ENCODE measurements at places on chromosomes 5 and 9. TPM values are rescaled to one million over a fixed set of nuclear protein-coding genes. Genes with fewer than 3 reads are reported as not detected.

- DNase-seq = no peak
Measured at GRCh38 chr9:21788752-21789151, 13.7 kb upstream of the MTAP start.

The PTPRD gene
- 9.6 TPM for total RNA-seq

The SHC3 gene
- 0.03 TPM for total RNA-seq

DNA sequence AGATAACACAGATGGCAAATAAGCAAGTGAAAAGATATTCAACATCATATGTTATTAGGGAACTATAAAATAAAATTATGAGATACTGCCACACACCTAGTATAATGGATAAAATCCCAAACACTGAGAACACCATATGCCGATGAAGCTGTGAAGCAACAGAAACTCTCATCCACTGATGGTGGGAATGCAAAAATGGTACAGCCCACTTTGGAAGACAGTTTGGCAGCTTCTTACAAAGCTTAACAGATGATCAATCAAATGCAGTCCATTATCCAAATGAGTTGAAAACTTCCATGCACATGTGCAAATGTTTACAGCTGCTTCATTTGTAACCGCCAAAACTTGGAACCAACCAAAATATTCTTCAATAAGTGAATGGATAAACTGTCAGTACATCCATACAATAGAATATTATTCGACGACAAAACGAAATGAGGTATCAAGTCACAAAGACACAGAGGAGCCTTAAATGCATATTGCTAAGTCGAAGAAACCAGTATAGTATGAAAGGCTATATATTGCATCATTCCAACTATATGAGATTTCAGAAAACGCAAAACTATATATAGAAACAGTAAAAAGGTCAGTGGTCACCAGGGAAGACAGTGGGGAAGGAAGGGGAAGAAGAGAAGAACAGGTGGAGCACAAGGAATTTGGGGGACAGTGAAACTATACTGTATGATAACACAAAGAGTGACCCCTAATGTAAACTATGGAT, 14.9 kb downstream of the PFDN1 start:
- DNase-seq = no peak

DNA sequence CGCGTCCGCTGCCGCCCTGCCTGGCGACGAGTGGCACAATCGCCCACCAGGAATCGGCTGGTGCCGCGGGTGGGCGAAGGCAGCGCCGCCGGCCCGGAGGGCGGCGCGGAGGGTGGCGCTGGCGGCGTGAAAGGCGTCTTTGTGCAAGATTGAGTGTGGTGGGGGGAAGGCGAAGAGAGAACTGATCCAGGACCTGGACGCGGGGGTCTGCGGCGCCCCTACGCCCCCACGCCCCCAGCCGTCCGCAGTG, 4.6 kb upstream of the RGMB start:
- DNase-seq = no peak

The IL3 gene
- total RNA-seq = not detected

DNA sequence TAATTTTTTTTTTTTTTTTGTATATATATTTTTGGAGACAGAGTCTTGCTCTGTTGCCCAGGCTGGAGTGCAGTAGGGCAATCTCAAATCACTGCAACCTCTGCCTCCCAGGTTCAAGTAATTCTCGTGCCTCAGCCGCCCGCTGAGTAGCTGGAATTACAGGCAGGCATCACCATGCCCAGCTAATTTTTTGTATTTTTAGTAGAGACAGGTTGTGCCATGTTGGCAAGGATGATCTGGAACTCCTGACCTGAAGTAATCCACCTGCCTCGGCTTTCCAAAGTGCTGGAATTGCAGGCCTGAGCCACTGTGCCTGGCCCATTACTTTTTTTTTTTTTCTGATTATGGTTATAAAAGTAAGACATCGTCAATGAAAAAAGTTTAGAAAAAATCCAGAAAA, 84.0 kb upstream of the LMNB1 start:
- DNase-seq = no peak

DNA sequence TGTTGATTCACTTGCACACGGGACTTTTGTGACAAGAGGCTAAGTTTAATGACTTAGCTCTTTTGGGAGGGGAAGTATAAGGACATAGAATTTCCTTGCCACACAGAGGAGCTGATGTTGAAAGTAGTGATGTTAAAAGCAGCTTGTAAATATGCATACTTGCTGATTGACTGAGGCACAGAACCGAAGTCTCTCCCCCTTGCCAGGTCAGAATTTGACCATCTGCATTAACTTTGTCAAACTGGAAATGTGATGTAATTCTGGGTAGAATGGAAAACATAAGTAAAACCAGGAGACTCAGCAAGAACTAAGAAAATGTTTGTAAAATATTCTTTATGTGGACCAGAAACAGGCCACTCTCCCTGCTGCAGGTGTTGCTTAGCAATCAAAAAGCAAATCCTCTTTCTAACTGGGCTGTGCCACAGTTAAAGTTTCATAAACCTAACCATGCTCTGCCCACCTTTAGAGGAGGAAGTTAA, 284.2 kb downstream of the NR3C1 start:
- no peak for DNase-seq

DNA sequence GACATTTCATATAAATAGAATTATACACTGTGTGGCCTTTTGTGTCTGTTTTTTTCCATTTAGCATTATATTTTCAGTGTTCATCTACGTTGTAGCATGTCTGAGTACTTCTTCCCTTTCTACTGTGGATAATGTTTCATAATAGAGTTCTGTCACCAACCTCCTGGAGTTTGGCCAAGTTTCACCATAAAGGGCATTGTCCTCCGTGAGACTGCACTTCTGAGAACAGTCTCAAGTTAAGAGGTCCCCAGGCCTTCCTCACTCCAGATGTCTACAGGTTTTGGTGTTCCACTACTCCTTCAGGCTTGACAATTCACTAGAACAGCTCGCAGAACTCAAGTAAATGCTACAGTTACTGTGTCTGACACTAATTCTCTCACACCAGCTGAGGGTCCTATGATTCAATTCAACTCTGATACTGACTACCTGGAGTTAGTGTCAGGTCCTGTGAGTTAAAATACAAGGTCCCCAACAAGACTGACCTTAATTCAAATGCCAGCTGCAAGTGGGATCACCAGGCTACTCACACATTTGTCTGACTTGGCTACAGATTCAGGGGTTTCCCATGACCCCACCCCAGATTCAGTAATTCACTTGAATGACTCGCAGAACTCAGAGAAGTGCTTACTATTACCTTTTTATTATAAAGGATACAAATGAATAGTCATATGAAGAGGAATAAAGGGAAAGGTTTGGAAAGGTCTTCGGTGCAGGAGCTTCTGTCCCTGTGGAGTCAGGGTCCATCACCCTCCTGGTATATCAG, 31.1 kb downstream of the SLC35A4 start:
- DNase-seq = no peak

GRCh38 chr9:35703906-35704672, 14.4 kb upstream of the TPM2 start:
- no peak for DNase-seq

DNA sequence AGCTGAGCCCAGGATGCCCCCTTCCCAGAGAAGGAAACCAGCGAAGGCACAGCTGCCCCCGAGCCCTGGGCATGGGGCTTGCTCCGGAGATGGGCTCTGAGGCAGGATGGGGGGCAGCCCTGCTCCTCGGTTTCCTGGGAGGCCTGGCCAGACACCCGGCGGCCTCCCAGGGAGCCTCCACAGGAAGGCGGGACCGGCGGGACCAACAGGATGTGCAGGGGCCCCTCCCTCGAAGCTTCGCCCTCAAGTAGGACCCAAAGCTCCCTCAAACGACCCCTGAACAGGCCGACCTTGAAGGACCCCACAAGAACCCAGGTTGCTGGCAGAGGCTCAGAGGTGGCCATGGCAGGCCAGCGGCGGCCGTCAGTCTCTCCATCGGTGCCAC, 11.7 kb downstream of the EXD3 start:
- peak; percentile 54 for DNase-seq

GRCh38 chr9:133008824-133009223, 22.0 kb upstream of the GTF3C5 start:
- no peak for DNase-seq

The RNF38 gene
- 8.0 TPM for total RNA-seq

DNA sequence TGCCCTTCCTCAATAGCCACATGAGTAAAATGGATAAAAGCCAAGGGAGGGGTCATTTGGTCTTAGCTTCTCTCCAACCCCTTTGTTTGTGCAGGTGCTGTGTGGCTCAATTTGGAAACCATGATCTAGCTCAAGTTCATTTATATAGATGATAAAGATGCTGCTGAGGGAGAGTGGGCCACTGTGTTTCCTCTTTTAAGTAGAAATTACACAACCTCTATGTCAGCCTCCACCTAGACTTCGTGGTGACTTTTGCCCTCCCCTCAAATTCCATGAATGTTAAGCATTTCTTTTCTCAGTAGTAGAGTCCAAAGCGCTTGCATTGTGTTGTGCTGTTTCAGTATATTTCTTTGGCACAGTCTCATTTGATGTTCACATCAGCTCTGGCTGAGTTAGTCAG, 241.4 kb downstream of the ARHGAP26 start:
- peak; percentile 47 for DNase-seq

DNA sequence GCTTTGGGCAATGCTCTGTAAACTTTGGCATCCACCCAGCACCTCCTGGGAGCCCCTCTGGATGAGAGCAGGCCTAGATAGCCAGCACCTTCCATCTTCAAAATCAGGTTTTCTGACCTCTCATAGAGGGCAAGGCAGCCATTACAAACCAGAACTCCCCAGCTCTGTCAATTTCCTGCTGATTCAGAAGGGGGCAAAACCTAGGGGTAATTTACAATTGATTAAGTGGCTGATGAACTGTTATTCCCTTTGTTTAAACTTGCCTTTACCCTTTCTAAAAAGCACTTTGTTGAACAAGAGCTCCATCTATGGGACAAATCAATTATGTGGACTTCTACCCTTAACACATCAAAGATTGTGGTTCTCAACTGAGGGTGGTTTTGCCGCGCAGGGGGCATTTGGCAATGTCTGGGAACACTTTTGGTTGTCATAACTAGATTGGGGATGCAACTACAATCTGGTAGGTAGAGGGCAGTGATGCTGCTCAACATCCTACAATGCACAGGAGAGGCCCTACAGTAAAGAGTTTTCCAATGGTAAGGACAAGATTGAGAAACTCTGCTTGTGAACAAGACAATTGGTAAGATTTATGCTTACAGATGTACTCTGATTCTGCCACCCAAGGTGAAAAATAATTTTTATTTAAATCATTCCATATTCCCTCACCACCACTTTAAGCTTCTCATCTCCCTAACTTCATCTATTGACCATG, 184.1 kb downstream of the MARCHF11 start:
- DNase-seq = peak; percentile 65

GRCh38 chr5:135433681-135434426, 13.3 kb downstream of the DCANP1 start:
- DNase-seq = no peak

The FBXL17 gene
- total RNA-seq = 6.6 TPM

DNA sequence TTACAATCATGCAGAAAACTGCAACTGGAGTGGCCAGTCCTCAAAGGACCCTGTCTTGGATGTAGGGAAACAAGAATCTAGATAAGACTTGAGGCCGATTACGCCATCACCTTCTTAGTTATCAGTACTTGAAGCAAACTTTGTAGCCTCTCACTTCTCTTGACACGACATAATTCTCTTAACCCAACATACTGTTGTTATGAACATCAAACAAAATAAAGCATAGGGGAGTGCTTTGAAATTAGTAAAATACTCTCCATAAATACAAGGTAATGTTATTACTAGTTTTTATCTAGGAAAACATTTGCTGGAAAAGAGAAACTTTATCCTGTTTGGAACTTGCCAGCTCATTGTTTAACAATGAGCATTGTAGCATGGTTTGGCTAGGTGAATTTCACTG, 574.9 kb upstream of the DMAC1 start:
- no peak for DNase-seq

- no peak for DNase-seq
Measured at GRCh38 chr9:16418721-16419120, 451.7 kb downstream of the BNC2 start.

The MAST4 gene
- 7.6 TPM for total RNA-seq

The RAD50 gene
- 12.1 TPM for total RNA-seq

DNA sequence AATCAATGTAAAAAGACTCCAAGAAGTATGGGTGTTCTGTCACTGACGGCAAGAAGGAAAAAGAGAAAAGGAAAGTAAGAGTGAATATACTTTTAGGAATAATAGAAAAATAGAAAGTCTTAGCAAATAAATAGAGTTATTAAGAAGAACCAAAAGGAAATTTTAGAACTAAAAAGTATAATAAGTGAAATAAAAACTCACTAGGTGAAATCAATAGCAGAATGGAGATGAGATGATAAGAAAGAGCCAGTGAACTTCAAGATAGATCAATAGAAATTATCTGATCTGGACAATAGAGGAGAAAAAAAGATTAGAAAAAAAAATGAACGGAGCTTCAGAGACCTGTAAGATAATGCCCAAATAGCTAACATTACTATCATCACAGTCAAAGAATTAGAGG, 31.6 kb upstream of the ANXA6 start:
- no peak for DNase-seq

- no peak for DNase-seq
Measured at GRCh38 chr9:71766663-71767062, 1.6 kb downstream of the CEMIP2 start.

DNA sequence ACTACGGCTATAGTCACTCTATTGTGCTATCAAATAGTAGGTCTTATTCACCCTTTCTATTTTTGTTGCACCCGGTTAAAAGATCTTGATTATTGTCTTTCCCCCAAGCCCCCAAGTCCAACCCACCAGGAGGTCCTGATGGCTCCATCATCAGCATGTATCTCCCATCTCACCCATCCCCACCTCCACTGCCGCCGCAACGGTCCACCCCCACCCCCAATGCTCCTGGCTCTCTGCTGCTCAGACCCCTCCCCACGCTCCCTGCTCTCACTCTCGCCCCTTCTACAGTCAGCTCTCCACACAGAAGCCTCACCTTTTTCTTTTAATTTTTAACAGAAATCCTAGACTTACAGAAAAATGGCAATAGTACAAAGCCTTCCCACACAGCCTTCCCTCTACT, 51.5 kb upstream of the SH3PXD2B start:
- no peak for DNase-seq

- no peak for DNase-seq
Measured at GRCh38 chr9:122337556-122337929, 33.3 kb upstream of the PTGS1 start.

DNA sequence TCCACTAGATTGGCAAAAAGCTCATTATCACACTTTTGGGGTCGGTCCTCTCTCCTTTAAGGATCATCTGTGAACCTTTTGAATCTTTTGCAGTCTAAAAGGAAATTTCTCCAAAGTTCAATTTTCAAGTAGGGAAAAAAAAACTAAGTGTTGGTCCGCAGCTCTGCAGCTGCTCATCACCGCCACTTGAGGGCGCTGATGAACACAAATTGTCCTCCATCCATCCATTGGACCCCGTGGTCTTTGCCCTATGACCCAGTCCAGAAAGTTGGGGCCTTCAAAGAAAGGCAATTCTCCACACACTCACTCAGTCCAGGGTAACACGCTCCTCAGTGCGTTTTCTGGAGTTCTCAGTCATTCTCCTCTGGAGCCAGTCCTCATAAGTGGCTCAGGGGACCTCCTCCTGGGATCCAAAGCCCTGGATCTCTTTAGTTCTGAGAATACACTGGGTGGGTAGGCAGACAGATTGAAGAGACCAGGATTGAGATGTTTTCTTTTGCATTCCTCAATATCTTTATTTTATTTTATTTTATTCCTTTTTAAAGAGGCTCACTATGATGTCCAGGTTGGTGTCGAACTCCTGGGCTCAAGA, 63.6 kb upstream of the SLC28A3 start:
- DNase-seq = no peak
